ENCODE measurements at places on chromosomes 7 and 10.

DNA sequence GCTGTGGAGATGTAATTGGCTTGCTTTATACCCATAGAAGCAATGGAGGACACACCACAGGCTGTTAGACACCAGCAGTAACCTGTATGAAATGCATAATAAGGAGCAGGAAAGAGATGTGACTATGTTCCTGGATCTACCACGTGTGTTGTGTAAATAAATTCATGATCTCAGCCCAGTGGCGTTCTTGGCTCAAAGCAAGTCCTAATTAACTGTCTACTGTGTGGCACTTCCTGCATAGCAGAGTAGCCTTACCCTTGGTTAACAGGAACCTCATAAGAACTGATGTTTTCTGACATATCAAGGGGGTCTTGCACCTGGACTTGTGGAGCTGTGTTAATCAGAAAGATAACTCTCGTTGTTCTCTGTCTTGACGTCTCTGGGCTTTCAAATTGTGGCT, 25.7 kb upstream of the FAM180A start:
- no peak for DNase-seq

- DNase-seq: no peak
Observed at GRCh38 chr7:138618506-138618905, 82.7 kb downstream of the SVOPL start.

GRCh38 chr10:69845574-69846292, 44.0 kb downstream of the COL13A1 start:
- no peak for DNase-seq

- peak; percentile 63 for DNase-seq
Observed at GRCh38 chr7:37920849-37921805, 687 bp downstream of the EPDR1 start.

GRCh38 chr10:111716032-111716431, 467.5 kb downstream of the GPAM start:
- DNase-seq: no peak

- no peak for DNase-seq
Observed at GRCh38 chr7:55473932-55474331, 98.4 kb downstream of the VOPP1 start.

GRCh38 chr7:28586736-28587135, 174.4 kb downstream of the CREB5 start:
- DNase-seq: no peak

DNA sequence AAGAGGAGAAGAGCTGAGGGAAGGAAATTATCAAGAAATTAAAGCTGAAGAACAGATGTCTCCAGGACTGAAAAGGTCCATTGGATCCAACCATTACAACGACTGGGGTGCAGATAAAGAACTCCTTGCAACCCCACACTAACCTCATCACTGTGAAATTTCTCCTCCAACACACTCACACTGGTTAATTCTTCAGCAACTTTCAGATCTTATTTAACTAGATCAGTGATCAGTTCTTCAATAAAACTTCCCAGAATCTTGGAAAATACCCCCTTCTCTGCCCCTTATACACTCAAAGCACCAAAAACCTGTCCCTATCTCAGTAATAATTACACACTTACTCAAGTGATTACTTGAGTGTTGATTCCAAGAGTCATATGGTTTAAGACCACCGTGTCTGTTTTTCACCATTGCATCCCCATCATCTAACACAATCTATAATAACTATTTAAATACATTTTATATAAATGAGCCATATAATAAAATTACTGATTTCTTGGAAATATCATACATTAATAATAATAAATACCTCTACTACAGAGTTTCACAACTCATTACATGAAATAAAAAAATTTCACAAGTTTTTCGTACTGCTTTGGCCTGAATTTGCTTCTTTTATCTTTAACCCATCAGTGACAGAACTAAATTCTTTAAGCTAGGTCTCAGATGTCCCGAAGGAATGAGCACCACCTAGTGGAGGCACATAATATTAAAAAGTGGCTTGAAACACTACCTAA, 123.7 kb downstream of the MPP7 start:
- peak; percentile 58 for DNase-seq

GRCh38 chr10:69045441-69046300, 42.2 kb upstream of the SRGN start:
- no peak for DNase-seq

DNA sequence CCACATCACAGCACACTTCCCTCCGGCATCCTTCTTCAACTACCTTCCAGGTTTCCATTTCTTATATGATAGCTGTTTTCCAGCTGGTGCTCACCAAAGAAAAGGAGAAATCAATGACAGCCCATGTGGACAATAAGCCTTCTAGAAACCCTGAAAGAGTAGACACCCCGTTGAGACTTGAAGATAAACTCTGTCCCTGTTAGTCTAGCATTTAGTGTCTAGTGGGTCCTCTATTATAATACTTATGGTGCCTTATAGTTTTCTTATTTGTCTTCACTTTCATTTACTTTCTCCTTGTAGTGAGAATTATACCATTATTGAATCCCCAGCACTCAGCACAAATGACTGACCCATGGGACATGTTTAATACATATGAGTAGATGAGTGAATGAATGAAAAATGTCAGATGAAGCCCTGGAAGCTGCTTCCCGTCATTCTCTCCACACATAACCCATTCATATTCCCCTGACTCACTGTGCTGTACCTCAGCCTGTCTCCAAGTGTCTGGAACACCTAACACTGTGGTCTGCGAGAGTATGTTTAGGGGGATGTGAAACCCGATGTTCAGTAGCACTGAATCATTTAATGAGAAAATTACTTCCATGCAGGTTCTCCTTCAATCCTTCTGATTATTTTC, 377.6 kb downstream of the GPR158 start:
- DNase-seq: no peak

- peak; percentile 91 for DNase-seq
Observed at GRCh38 chr7:150404805-150405583, 25.9 kb downstream of the ZNF775 start.

DNA sequence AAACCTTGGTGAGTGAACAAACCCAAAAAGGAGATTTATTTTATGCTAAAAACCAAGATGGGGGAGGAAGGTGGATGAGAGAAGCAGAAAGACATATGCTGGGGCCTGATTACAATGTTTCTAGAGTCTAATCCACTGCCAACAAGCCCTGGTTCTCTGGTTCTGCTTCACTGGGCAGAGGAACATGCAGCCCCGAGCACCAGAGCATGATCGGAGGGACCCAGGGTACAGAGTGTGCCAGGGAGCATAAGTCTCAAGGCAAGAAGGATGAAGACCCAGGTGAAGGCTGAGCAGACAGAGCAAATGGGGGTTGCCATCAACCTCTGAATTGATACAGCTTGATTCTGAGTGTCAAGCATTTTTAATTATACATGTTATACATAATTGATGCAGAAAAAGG, 30.7 kb downstream of the SLC16A12 start:
- no peak for DNase-seq

DNA sequence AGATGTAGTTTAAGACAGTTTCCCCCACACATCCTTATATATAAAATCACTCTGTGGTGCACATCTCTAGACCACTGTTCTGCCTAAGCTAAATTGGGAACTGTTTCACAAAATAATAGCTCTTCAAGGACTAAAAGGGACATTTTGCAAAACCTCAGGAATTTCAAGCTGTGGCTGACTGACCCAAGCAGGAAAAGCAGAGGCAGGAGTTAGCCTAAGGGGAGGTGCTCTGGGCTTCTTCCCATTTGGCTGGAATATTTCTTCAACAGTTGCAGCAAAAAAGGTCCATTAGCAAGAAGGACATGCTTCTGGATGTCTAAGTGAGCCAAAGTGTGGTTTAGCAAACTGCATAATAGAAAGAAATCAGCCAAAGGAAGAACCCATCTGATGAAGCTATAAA, 551.2 kb upstream of the ANKRD30A start:
- peak; percentile 47 for DNase-seq

DNA sequence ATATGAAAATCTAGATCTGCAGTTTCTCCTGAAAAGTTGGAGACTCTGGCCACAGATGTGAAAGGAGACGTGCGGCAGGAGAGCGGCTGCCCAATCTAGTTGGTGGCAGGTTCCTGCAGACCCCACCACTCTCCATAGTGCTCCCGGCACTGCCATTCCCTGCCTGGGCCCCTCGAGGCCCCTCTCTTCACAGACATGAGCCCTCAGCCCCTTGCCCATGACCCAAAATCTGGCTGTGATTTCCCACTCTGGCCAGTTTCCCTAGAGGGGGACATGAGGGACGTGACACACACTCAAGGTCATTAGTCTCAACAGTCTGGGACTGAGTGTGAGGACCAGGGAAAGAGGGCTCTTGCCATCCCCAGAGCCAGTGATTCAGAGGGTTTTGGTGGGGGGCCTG, 138.7 kb downstream of the PTPN20 start:
- no peak for DNase-seq

DNA sequence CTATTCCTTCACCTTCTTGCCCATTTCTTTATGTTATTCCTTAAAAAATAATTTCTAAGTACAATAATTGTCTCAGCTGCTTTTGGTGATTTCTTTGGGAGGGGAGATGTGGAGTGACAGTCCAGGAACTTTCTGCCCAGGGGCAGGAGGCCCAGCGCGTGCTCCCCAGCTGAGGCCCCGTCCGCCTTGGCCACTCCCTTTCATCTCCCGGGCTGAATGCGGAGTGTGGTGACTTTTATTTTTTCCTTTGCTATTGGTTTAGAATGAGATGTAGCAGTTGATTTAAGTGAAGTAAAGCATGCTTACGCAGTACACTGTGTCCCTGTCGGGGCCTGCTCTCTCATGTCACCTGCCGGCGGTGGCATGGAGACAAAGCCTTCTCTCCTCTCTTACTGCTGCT, 141.6 kb downstream of the MGMT start:
- no peak for DNase-seq

DNA sequence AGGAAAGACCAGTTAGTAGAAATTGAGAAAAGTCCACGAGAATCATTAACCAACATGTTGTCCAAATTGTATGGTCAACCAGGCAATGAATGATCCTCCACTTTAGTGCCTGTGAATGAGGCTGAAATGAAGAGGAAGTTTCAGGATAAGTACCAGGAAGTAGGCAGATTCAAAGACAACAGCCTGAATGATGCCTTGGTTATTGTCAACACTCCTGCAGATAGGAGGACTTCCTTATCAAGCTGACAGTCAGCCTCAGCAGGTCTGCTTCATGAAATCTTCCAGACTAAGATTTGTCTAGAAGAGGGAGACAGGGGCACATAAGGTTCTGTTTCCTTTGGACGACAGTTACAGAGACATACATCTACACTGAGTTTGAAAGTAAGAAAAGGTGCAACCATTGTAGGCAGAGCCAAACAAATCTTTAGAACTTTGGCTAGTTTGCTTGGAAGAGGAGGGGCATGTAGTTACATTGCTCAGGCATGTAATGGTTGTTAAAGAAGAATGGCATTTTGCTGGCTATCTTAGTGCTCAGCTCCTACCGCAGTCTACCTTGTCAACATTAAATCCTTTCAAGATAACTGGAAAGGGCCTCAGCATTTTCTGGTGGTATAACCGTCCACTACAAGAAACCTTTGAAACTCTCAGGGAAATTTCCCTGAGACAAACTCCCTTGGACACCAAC, 81.4 kb downstream of the ABI1 start:
- DNase-seq: no peak

DNA sequence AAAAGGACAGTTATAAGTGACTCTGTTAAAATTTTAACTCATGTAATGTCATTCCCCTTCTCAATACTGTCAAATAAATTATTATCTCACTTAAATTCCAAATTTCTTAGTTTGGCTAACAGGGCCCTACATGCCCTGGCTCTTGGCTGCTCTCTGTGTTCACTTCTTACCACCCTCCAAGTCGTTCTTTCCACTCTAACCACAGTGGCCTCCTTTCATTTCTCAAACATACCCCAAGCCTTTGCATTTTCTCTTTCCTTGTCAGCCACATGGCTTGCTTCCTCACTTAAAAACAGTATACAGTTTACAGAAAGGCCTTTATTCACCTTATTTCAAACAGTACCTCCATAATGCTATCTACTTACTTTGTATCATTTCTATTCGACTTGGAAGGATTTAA, 737.1 kb upstream of the ZWINT start:
- no peak for DNase-seq

- no peak for DNase-seq
Observed at GRCh38 chr10:62266611-62267010, 2.0 kb downstream of the RTKN2 start.

DNA sequence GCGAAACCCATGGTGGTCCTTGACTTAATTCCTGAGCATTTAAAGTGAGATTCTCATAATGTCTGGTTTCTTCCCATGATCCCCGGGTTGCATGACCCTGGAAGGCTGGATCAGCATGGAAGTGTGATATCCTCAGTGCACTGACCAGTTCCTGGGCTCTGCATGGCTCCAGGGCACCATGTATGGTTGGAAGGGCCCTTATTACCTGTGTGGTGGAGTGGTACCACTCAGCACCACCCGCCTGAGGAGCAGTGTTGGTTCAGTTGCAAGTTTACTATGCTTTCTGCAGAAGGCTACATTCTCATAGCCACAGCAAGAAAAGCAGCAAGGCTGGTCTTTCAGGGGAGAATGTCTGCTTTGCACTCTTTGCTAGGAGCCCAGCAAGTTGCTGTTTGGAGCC, 325.7 kb upstream of the MKI67 start:
- no peak for DNase-seq

- DNase-seq: no peak
Observed at GRCh38 chr7:159370-160270, 32.8 kb upstream of the FAM20C start.

DNA sequence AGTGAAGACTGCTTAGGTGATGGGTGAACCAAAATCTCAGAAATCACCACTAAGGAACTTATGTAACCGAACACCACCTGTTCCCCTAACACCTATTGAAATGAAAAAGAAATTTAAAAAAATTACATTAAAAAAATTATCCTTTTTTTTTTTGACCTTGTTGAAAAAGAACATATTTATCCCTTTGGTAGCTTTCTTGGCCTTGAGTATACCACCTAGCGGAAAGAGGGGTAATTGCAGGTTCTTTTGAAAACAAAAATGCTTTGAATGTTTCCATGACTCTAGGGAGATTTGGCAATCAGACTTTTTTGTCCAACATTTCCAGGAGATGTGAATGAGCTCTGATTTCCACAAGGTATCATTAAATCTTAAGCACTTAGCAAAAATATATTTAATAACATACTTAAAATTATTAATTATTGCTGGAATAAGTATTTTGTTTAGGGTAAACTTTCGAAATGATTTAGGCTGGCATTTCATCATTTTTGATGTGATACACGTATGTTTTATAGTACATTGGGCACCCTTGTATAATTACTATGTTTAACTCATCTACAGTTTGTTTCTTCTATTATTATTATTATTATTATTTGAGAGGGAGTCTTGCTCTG, 47.0 kb upstream of the ELMO1 start:
- DNase-seq: peak; percentile 20

GRCh38 chr10:62092301-62093030, 176.2 kb downstream of the RTKN2 start:
- no peak for DNase-seq

GRCh38 chr10:117552701-117553141, 10.2 kb downstream of the EMX2 start:
- DNase-seq: no peak

DNA sequence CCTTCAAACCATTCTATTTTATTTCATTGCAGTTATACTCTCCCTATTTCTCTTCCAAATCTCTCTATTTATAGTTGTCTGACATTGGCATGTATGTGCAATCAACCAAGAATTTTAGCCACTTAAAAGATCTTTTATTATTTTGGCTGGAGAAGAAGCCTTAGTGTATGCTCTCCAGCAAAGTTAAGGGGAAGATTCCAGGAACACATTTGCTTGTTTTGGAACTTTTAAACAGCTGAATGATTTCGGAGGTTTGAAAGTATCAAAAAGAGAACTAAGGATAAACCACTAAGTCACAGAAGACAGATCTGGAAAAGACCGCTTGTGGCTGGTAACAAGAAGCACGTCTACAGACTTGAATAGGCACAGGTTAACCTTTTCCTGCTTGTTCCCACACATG, 182.2 kb upstream of the FZD1 start:
- DNase-seq: no peak

GRCh38 chr10:75682649-75683557, 251.5 kb downstream of the LRMDA start:
- DNase-seq: peak; percentile 11

Data from hindlimb muscle (tissue), 1 donor.